ENCODE measurements at places on chromosomes 11 and 22.

DNA sequence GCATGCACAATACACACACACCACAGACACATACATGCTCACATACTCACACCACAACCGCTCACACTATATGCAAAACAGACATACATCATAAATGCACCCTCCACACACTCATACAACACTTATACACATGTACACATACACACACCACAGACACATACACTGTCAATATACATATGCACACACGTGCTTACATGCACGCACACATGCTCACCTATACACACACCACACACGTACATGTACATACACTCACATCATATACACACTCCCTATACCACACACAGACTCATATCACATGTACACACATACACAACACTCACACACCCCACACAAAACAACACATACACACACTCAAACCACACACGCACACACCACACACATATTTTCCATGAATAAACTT, 885.3 kb downstream of the TBC1D22A start:
- DNase-seq = no peak

GRCh38 chr11:103436131-103436770, 327.0 kb downstream of the DYNC2H1 start:
- DNase-seq = no peak

DNA sequence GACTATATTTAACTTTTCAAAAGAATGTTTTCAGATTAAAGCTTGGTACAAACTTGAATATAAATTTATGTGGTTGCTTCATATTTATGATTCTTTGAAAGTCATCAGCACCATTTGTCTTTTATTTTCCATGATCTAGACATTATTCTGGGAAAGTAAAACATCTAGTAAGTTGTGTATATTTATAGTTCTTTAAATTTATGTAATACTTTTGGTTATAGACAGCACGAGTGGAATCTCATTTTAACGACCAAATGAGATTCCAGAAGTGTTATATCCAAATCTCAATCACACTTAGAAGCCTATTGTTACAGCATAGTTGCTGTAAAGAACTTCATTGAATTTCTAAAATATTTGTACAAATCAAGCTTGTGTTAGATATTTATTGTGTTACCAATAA, 212.3 kb downstream of the DDX10 start:
- no peak for DNase-seq

- no peak for DNase-seq
These were observed 80.1 kb upstream of the ALX4 start for GRCh38 chr11:44389963-44390605.

DNA sequence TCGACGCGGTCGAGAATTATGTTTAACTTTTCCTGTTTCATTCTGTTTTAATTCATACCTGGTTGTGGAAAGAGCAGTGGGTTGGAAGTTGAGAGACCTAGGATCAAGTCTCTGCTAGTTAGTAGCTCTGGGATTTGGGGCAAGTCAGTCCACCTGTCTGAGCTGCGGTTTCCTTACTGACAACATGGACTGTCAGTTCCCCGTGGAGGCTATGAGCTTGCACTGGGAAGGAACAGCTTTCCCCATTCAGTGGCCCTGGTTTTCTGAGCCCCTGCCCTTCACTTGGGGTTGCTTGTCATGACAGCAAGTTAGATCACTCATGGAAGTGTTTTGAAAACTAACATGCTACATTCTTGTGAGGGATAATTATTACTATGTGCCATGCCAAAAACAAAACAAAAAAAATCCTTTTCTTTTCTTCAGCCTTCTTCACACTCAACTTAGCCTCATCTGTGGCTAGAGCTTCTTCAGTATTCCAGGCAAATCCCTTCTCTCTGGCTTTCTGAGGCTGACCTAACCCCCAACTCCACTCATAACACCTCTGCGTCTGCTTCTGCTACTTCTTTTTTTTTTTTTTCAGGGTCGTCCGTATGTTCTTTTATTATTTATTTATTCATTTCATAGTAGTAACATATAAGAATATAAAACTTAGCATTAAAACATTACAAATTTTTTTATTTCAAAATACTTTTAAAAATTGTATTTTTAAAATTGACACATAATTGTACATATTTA, 43.0 kb upstream of the ZBED5 start:
- no peak for DNase-seq

DNA sequence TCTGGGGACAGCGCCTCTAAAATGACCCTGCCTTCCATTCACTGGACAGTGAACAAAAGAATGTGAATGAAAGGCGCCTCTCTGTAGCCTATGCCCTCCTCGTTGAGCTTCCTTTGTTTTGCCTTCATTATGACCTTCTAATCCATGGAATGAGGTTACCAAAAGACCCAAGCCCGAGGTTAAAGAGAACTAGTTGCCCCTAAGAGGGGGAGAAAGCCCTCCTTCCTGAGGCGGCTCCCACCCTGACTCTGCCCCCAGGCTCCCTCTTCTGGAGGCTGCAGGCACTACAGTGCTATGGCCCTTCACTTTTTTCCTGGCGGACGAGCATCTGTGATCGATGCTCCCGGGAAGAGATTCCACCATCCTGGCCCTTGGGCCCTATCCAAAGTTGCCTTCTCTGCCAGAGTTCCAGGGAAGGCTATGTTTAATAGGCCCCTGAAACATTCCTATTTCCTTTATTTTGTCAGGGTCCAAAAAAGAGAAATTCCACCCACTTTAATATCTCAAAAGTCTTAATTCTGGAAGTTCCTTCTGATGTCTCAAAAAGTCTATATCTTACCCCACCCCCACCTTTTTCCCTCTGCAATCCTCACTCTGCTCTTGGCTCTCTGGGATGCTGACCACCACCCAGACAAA, 147.3 kb downstream of the FEZ1 start:
- no peak for DNase-seq

GRCh38 chr11:74734559-74734925, 3.3 kb upstream of the CHRDL2 start:
- DNase-seq = no peak

- DNase-seq = no peak
These were observed 63.8 kb upstream of the WNT7B start for GRCh38 chr22:46040471-46041465.

GRCh38 chr11:87259736-87260135, 222.0 kb downstream of the TMEM135 start:
- no peak for DNase-seq

GRCh38 chr11:43576803-43577521, 103.6 kb upstream of the HSD17B12 start:
- DNase-seq = no peak

GRCh38 chr11:73390601-73391565, 14.7 kb downstream of the RELT start:
- DNase-seq = no peak

DNA sequence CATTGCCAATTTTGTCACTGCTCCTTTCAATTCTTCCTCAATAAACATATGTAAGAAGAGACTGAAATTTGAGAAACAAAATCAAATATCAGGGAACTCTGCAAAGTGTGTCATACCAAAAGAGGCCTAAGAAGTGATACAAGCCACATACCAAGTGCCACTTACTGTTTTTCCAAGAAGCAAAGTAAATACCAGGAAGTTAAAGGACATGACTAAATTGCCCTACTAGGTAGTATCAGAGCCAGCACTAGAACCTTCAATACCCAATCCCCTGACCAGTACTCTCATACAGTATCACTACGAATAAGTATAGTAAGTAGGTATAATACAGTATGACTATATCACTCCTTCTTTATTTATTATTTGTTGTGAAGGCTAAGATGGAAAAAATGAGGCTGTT, 13.6 kb downstream of the MAML2 start:
- DNase-seq = no peak

GRCh38 chr22:50314455-50315288, 7.2 kb upstream of the PLXNB2 start:
- DNase-seq = no peak

DNA sequence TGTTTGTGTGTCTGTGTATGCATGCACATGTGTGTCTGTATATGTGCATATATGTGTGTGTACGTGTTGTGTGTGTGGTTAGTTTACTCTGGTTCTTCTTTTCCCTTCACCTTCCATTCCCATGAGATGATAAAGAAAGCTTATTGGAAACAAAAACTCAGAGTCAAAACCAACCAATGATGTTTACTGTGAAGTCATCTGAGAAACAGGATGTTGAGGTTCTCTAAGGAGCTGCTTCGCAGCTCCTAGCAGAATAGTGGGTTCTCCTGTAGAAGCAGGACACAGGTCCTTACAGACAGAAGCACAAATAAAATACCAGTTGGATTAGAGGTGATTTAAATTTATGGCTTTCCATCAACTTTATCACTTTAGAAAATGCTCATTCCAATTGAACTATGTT, 256.1 kb upstream of the PLET1 start:
- DNase-seq = no peak

GRCh38 chr22:20483771-20484170, 11.8 kb downstream of the KLHL22 start:
- no peak for DNase-seq

DNA sequence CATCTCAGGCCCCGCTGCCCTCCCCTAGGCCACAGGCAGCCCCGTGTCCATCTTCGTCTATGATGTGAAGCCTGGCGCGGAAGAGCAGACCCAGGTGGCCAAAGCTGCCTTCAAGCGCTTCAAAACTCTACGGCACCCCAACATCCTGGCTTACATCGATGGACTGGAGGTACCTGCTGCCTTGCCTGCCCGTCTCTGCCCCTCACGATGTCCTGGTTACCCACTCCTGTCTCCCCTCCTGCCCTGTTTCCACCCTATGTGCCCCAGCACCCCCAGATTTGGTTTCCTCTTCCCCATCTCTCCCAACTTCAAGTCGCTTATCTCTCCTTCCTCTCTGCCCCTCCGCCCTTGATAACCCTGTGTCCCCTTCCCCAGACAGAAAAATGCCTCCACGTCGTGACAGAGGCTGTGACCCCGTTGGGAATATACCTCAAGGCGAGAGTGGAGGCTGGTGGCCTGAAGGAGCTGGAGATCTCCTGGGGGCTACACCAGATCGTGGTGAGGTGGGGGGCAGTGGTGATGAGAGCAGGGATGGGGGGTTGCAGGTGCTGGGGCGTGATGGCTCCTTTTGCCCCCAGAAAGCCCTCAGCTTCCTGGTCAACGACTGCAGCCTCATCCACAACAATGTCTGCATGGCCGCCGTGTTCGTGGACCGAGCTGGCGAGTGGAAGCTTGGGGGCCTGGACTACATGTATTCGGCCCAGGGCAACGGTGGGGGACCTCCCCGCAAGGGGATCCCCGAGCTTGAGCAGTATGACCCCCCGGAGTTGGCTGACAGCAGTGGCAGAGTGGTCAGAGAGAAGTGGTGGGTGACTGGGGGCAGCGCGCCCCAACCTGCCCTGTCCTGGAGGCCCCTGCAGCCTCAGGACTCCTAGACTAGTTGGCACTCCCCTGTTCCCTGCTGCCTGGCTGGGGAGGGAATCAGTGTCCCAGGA, 930 bp downstream of the SCYL1 start:
- no peak for DNase-seq

DNA sequence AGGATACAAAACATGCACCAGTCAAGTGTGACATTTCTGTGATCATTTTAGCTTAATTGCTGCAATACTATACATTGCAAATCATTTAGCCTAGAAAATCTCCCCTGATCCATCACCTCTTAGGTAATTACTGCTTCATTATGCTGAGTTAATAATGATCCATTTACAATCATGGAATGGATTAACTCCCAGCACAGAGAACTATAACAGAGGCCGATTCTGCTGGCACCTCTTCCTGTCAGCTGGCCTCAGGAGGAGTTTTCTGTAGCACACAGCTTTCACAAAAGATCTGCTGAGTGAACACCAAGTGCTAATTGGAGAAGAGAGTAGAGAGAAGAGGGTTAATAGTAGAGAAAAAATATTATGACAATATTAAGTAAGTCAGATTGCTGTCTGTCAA, 591.8 kb upstream of the KIRREL3 start:
- no peak for DNase-seq

- peak; percentile 76 for DNase-seq
These were observed 243.9 kb upstream of the SYN3 start for GRCh38 chr22:33302049-33302545.

GRCh38 chr22:33835265-33835664, 85.0 kb downstream of the LARGE1 start:
- DNase-seq = no peak

DNA sequence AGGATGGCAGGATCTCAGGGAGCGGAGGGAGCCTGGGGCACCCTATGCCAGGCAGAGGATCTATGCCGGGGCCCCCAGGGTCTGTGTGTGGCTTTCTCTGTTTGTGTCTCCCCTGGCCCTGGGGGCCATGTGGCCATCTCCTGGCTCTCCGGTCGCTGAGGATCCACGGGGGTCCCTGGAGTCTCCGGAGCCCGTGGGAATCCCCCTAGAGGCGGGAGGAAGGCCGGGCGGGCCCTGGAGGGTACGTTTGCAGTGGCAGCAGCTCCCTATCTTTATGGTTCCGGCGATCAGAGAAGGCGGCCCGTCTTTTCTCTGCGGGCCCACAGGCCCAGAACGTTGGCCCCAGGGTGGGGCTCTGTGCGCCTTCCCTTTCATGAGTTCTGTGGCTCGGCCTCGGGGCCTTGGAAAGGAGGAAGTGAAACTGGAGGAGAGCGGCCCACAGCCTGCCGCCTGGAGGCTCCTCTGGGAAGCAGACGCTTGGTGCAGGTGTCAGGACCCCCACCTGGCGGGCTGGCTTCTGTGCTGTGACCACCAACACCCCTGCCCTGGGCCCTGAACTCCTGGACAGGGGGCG, 82.1 kb downstream of the KCNQ1 start:
- no peak for DNase-seq

DNA sequence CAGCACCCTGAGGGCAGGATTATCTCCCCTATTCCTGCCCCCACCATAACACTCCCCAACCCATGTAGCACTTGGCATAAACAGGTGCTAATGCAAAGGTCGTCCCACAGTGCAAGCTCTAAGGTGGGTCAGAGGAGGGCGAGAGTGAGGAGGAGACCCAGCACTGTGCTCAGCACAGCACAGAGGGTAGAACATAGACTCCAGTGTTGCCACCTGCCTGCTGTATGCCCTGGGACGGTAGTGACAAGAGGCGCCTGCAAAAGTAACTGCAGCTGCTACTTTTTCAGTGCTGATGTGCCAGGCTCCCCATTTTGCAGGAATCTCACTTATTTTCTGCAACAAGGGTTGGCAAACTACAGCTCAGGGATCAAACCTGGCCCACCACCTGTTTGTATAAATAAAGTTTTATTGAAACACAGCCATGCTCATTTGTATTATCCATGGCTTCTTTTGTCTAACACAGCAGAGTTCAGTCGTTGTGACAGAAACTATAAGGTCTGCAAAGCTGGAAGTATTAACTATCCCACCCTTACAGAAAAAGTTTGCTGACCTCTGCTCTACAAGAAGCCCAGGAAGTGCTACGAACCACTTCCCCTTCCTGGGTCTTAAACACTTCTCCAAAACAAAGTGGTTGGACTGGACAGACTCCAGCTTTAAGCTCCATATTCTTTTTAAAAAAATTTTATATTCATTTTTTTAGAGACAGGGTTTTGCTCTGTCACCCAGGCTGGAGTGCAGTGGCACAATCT, 16.9 kb upstream of the CDC42BPG start:
- no peak for DNase-seq

GRCh38 chr22:31269892-31270579, 22.3 kb downstream of the PIK3IP1 start:
- DNase-seq = no peak

DNA sequence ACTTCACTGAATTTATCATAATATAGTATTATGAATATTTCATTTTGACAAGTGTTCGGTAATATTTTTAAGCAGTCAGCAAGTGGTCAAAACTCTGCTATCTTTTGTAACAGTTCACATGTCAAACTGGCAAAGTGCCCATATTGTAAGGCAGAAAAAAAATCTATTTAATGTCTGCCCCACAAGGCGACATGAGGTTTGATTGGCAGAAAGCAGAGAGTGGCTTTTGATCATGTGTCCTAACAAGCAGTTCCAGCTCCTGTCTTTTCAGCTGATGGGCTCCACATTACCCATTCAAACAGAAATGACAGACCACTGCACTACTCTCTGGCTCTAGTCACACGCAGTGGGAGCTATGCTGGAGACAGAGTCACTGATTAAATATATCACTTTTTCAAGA, 59.0 kb downstream of the SOX6 start:
- DNase-seq = no peak
